ENCODE measurements at places on chromosomes 11 and 22. TPM values are rescaled to one million over a fixed set of nuclear protein-coding genes. Genes with fewer than 3 reads are reported as not detected.

EMID1 gene
- not detected for total RNA-seq

KDM4D gene
- 0.53 TPM for total RNA-seq

TRIM29 gene
- 441 TPM for total RNA-seq

POTEH gene
- total RNA-seq = not detected

GRCh38 chr11:119324189-119324588 lies 7.3 kb upstream of the MCAM start:
- no peak for DNase-seq

- DNase-seq = no peak
Measured at GRCh38 chr11:108819957-108820356, 155.1 kb downstream of the DDX10 start.

GRCh38 chr11:73818846-73819245 lies 31.2 kb downstream of the MRPL48 start:
- peak; percentile 18 for DNase-seq

DNA sequence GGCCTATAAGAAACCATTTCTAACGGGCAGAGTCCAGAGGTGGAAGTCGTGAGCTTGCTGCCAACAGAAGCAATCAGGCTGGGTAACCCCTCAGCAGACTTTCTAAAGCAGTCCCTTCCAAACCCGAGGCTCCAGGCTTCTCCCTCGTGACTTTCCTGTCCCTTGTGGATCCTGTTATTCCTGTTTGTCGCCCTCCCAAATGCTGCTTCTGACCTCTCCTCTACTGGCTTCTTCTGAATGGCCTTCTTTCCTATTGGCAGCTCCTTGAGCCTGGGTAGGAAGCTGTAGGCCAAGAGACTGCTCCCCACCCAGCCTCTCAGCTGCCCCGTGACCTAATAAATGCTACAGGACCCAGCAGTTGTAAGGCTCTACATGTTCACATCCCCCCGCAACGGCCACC lies 35.0 kb downstream of the MAFF start:
- peak; percentile 32 for DNase-seq

GRCh38 chr22:38696606-38697424 lies 3.9 kb downstream of the JOSD1 start:
- peak; percentile 95 for DNase-seq

DNA sequence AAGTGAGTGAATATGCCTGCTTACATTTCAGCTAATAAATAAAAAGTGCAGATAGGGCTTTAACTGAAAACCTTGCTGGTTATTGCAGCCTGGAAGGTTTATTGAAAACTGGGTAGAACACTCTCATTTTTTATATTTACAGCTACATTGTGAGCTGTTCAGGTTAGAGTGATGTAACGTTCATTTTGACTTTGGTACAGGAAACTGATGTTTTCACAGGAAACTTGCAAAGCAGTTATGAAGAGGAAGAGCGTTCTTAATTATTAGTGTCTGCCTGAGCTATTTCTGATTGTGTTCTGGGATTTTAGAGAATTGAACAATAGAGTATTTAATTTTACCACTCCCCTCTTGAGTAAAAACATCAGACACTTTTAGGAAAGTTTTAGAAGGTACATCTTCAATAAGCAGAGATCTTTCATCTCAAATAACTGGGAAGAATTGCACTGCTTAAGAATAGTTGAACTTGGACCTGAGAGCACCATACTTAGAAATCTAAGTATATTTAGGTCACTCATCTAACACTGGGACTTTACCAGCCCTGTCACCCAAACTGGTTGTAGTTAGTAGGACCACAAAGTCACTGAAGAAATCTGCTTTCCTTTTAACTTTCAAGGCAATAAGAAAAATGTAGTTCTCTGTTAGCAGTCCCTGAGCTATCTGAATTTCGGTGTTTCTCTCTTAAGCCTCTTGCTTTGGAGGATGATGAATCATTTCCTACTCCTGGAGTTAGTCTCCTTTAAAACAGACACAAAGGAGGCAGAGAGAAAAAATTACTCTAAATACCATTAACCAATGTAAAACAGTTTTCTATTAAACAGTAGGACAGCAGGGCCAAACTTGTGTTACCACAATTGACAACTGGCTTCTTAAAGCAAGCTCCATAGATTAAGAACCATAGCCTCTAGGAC lies 128.6 kb upstream of the DDI1 start:
- DNase-seq = peak; percentile 37

- no peak for DNase-seq
Measured at GRCh38 chr11:86119077-86119476, 50.2 kb upstream of the PICALM start.

DNA sequence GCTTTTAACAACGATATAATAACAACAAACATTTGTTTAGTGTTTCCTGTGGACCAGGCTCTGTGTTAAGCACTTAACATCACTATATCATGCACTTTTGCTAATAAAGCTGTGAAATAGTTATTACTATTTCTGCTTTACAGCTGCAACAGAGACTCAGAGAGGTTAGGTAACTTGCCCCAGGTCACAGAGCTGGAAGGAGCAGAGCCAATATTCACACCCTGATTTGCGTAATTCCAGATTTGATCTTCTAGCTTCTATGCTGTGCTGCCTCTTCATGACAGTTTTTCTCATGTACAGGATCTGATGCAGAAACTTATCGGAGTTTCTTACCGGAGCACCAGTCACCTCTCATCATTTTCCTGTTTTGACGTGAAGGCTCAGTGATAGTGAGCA lies 33.6 kb upstream of the EHF start:
- no peak for DNase-seq

- no peak for DNase-seq
Measured at GRCh38 chr22:25650833-25651232, 86.4 kb downstream of the GRK3 start.

GRCh38 chr11:79963856-79964645 lies 523.2 kb upstream of the TENM4 start:
- no peak for DNase-seq
